Right atrium auricular region (tissue), 2 donors: ENCODE measurements at places on chromosomes 2 and 18. TPM values are rescaled to one million over a fixed set of nuclear protein-coding genes. Genes with fewer than 3 reads are reported as not detected.
A peak's percentile ranks its signal among the peaks of the same experiment; 100 is the strongest.

DNA sequence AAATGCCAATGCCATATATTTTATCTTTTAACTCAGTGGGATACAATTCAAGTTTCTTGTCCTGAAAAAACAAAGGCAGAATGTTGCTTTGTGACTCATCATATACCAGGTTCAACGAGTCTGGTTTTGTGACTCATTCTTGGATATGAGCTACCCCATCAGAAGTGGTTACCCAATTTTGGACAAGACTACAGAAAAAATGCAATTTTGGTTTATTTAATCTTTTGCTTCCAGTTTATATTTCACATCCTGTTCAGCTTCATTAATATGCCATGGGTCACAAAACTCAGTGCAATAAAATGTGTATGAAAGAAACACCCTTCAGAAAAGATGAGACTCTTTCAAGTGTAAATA is 25.0 kb downstream of the FN1 start:
- H3K27ac ChIP-seq = no peak overlapping the region
- DNase-seq = no peak
- H3K27me3 ChIP-seq = no peaks in the 10 kb centered on the region
- no peaks in the 10 kb centered on the region for H3K4me1 ChIP-seq
- H3K4me3 ChIP-seq = no peak overlapping the region

- peak overlapping the region; percentile 49 for H3K4me3 ChIP-seq
- no peaks in the 10 kb centered on the region for H3K4me1 ChIP-seq
- no peaks in the 10 kb centered on the region for H3K36me3 ChIP-seq
- H3K27ac ChIP-seq = no peak overlapping the region
- peaks cover 61% of the 10 kb centered on the region for H3K27me3 ChIP-seq
- DNase-seq = no peak
These were observed 12.3 kb downstream of the EN1 start for GRCh38 chr2:118834901-118835745.

- H3K36me3 ChIP-seq = no peaks in the 10 kb centered on the region
- no peaks in the 10 kb centered on the region for H3K27me3 ChIP-seq
- H3K4me1 ChIP-seq = no peaks in the 10 kb centered on the region
- H3K4me3 ChIP-seq = no peak overlapping the region
- DNase-seq = peak; percentile 54
These were observed 27.2 kb downstream of the CROCC2 start for GRCh38 chr2:240933048-240933965.

DNA sequence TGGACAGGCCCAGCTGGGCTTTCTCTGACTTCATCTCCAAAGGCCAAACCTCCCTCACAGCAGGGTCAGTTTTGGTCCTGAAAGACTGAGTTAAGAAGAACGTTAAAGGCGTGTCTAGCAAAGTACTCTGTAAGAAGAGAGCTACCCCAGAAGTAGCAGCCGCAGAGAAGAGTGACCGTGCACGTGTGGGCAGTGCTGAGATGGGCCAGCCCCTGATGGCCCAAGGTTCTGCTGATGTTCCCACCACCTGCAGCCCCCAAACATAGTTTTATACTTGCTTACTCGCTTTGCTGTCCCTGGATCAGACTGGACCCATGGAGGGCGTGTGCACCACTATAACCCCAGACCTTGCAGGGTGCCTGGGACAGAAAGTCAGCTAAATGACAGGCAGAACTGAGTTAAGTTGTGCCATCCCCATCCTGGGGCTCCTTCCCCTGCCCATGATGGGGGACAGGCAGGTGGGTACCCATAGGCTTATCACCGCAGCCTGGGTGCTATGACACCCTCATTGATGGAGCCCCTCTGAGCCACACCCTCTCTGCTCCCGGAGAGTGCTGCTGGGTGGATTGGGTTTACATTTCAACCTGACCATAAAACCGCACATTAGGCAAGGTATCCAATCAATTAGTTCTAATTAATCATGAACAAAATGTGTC is 367.3 kb upstream of the HS6ST1 start:
- H3K27me3 ChIP-seq = no peaks in the 10 kb centered on the region
- no peaks in the 10 kb centered on the region for H3K36me3 ChIP-seq
- peak; percentile 36 for DNase-seq
- no peak overlapping the region for H3K27ac ChIP-seq
- H3K4me1 ChIP-seq = no peaks in the 10 kb centered on the region
- H3K4me3 ChIP-seq = no peak overlapping the region

DNA sequence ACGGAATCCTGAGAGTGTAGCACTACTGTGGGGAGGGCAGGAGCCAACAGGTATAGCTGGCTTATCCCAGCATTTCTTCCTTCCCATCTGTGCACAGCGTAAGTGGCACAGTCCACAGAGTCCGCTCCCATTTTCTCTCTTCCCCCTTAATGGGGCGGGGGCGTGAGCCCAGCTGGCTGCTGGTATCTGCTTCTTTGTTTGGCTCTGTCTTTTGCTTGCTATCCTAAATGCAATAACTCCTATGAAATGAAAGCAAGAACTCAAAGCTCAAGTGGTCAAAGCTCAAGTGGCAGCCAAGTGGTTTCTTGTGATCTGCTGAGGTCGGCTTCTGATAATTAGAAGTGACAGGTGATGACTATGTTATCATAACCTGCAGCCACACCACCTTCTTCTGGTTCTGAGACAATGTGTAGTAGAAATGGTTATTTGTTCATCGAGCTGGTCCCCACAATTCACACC is 192.7 kb downstream of the PLCL1 start:
- H3K27me3 ChIP-seq = no peaks in the 10 kb centered on the region
- no peak overlapping the region for H3K27ac ChIP-seq
- H3K36me3 ChIP-seq = no peaks in the 10 kb centered on the region
- no peak overlapping the region for H3K4me3 ChIP-seq

- H3K27me3 ChIP-seq = no peaks in the 10 kb centered on the region
- no peak overlapping the region for H3K4me3 ChIP-seq
- no peaks in the 10 kb centered on the region for H3K4me1 ChIP-seq
These were observed 186.5 kb upstream of the TPO start for GRCh38 chr2:1226766-1227165.

DNA sequence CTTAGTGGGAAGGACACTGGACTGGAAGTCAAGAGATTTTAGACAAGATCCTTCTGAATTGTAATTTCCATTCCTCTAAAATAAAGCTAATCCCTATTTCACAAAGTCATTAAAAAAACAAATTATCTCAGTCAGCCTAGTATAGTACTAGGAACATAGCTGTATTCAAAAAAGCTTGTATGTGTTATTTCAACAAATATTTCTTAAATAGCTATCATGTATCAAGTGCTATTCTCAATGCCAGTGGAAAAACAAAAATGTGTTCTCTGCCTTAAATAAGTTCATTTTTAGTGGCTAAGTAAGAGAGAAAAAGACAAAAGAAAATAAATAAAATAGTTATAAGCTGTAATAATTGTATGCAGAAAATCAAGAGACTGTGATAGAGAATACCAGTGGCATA is 541.8 kb upstream of the CDH2 start:
- H3K27ac ChIP-seq = no peak overlapping the region
- H3K4me1 ChIP-seq = no peaks in the 10 kb centered on the region
- no peaks in the 10 kb centered on the region for H3K36me3 ChIP-seq

DNA sequence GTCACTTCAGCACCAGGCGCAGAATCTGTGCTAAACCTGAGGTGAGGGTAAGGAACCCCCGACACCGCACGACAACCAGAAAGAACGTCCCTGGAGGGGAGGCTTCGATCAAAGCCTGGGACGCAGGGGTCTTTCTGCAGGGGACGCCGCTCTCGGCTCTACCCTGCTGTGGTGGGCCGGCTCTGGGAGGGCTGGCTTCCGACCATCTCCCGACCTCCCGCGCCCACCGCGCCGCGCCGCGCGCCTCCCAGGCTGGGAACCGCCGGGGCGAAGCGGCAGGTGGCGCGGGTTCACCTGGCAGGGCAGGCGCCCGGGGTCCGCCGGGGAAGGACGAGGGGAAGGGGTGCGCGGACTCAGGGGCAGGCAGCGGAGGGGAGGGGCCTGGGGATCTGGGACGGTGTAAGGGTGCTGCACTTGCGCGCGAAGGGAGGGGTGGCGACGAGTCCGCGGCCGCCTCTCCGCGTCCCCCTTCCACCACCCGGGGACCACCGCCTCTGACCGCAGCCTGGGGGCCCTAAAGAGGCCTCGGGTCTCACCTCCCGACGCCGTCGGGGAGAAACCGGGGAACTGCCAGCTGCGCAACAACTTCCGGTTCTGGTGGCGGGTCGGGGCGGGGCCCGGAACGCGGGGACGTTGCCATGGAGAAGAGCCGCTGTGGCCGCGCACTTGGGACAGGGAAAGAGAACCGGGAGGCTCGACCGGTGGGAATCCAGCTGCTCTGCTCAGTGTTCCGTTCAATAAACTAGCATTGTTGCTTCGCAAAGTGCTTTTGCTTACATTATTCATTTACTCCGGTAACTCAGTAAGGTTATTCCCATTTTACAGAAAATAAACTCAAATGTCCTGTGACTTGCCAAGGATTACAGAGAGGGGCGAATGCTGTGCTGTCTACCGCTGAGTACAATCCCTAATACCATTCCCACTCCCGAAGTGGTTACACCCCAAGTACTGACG is at the start of gene ZNF396:
Gene ZNF396 (minus strand): TSS at position 596 of the 954 bp plus-strand sequence. CDS start 3,045 bp downstream, outside the sequence.
- no peaks in the 10 kb centered on the region for H3K27me3 ChIP-seq
- peak; percentile 88 for DNase-seq
- peak within 1 kb of the TSS; percentile 81 for H3K27ac ChIP-seq

- no peak overlapping the region for H3K27ac ChIP-seq
- no peaks in the 10 kb centered on the region for H3K4me1 ChIP-seq
- no peak overlapping the region for H3K4me3 ChIP-seq
- H3K27me3 ChIP-seq = no peaks in the 10 kb centered on the region
These were observed 1178.2 kb upstream of the NRXN1 start for GRCh38 chr2:52210161-52210560.

DNA sequence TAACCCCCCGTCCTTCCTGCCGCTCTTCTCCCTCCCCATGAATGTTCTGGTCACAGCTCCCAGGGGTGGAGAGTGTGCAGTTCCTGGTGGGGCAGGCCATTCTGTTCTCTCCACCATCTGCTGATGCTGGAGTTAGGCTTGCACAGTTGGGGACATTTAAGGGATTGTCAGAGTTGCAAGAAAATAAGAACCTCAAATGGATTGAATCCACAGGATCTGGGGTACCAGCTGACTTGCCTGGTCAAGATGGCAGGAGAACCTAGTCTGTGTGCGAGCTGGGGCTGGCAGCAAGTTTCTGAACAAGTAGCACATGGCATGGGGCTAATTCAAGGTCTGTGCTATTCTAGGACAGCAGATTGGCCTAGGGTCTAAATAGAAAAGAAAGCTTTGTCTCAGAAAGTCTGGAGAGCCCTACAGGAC is 60.8 kb upstream of the TXNDC2 start:
- H3K27ac ChIP-seq = peak overlapping the region; percentile 79
- no peaks in the 10 kb centered on the region for H3K27me3 ChIP-seq
- no peak for DNase-seq

DNA sequence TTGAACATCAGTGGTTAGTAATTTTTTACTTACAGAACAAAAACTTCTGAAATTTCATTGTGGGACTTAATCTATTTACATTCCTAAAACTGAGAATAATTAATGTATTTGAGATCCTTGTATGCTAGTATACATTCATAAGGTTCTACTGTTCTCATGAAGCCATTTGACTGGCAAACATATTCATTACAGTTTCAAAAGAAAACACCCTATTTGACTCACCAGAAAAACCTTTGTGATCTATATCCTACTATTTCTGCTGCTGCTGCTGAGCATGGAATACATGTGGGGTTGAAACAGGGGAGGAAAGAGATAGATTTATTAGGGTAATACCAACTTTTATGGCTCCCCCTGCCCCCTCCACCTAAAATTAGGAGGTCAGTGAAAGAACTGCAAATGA is 21.8 kb downstream of the MARS2 start:
- no peak overlapping the region for H3K27ac ChIP-seq
- H3K4me1 ChIP-seq = no peaks in the 10 kb centered on the region
- H3K27me3 ChIP-seq = no peaks in the 10 kb centered on the region
- no peak overlapping the region for H3K4me3 ChIP-seq

- no peaks in the 10 kb centered on the region for H3K36me3 ChIP-seq
- no peak overlapping the region for H3K27ac ChIP-seq
- no peak overlapping the region for H3K4me3 ChIP-seq
- H3K27me3 ChIP-seq = no peaks in the 10 kb centered on the region
- no peak for DNase-seq
These were observed 5.2 kb upstream of the EDAR start for GRCh38 chr2:108994178-108994577.

- no peaks in the 10 kb centered on the region for H3K36me3 ChIP-seq
- H3K27me3 ChIP-seq = no peaks in the 10 kb centered on the region
These were observed 371.3 kb upstream of the HS6ST1 start for GRCh38 chr2:128689971-128690370.

DNA sequence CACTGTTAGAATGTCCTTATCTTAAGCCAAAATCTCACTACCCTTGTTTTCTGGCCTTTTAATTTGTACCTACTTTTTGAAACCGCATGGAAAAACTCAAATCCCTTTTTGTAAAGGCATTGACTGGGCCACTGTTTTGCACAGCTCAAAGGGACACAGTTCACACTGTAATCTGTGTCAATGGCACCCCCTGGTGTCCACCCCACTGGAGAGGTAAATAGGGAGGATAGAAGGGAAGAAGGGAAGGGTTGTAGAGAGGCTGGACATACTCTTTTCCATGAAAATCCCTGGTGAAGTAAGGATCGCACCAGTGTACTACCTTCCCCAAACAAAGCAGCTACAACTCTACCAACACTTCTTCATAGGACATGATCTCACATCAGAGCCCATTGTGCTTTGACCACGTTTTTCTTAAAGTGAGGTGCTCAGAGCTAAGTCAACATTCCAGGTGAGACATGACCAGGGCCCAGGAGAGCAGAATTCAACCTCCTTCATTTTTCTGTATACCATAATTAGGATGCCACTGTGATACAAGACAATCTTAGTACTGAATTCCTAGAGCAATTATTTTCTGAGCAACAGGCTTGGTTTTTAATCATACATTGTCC is 92.4 kb upstream of the RMDN2 start:
- H3K27me3 ChIP-seq = no peaks in the 10 kb centered on the region
- no peak overlapping the region for H3K27ac ChIP-seq
- no peak overlapping the region for H3K4me3 ChIP-seq
- H3K4me1 ChIP-seq = peaks cover 35% of the 10 kb centered on the region

- DNase-seq = no peak
- H3K27me3 ChIP-seq = no peaks in the 10 kb centered on the region
- no peak overlapping the region for H3K4me3 ChIP-seq
- H3K4me1 ChIP-seq = no peaks in the 10 kb centered on the region
These were observed 15.1 kb upstream of the DARS1 start for GRCh38 chr2:136000502-136000901.

- DNase-seq = no peak
- peak overlapping the region; percentile 85 for H3K27ac ChIP-seq
- H3K27me3 ChIP-seq = no peaks in the 10 kb centered on the region
- no peaks in the 10 kb centered on the region for H3K36me3 ChIP-seq
These were observed 579 bp downstream of the LOXL3 start for GRCh38 chr2:74552914-74553811.

- DNase-seq = no peak
- no peaks in the 10 kb centered on the region for H3K27me3 ChIP-seq
- H3K27ac ChIP-seq = no peak overlapping the region
- H3K36me3 ChIP-seq = no peaks in the 10 kb centered on the region
These were observed 523.3 kb upstream of the SYT4 start for GRCh38 chr18:43800584-43800983.

The GPR39 gene
- total RNA-seq = 1.0 TPM

The CCDC148 gene
- 1.1 TPM for total RNA-seq

The PLGLB2 gene
- total RNA-seq = 0.26 TPM

The MXD1 gene
- total RNA-seq = 4.7 TPM

The KCNF1 gene
- 0.94 TPM for total RNA-seq

The UGT1A1 gene
- total RNA-seq = not detected

The INO80C gene
- 11.1 TPM for total RNA-seq

The RGPD3 gene
- 0.43 TPM for total RNA-seq

The C2orf78 gene
- total RNA-seq = not detected

The CROCC2 gene
- total RNA-seq = not detected

The SPATA3 gene
- total RNA-seq = not detected
